ENCODE measurements at places on chromosomes 4 and X.

DNA sequence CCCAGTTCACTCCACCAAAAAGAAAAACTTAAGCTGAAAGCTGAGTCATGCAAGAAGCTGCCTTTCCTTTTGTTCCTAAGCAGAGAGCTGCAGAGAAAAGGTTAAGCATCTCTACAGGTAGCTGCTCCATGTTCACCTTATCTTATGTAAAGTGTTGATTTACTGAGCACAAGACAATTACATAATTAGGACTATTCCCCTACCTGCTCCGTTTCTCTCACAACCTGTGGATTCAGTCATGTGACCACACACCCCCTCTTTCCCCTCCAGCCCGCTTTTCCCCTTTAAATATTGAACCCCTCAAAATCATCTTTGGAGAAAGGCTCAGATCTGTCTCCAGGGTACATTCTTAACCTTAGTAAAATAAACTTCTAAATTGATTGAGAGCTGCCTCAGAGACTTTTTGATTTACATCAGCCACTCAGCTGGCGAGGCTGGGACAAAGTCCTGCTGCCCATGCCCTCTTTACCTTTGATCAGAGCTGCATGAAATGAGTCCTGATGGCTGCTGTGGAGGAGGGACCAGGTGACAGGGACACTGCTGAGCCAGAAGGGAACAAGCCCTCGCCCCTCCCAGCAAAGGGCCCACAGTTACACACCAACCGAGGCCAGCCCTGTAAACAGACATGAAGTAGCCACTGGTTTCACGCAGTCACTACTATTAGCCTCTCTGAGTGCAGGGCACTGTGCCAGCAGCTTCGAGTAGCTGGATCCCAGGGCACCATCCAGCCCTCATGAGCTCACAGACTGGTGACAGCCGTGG lies 53.9 kb upstream of the C4orf50 start:
- DNase-seq = peak; percentile 38

GRCh38 chr4:83599183-83599582 lies 63.3 kb downstream of the GPAT3 start:
- DNase-seq = peak; percentile 7

DNA sequence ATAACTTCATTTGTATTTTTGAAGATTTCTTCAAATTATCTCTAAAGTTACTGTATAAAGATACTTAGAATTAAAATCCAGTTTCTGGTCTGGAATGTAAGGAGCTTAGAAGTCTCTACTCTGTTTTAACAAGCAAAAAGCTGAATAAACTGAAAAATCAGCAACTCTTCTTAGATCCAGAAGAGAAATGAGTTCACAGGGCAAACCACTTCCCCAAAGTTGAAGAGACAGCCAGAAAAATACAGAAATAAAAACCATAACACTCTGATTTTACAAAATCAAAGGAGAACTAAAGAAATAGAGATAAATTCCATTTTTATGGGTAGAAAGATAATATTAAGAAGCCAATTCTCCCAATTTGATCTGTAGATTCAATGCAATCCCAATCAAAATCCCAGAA lies 1166.8 kb downstream of the ADGRL3 start:
- no peak for DNase-seq

DNA sequence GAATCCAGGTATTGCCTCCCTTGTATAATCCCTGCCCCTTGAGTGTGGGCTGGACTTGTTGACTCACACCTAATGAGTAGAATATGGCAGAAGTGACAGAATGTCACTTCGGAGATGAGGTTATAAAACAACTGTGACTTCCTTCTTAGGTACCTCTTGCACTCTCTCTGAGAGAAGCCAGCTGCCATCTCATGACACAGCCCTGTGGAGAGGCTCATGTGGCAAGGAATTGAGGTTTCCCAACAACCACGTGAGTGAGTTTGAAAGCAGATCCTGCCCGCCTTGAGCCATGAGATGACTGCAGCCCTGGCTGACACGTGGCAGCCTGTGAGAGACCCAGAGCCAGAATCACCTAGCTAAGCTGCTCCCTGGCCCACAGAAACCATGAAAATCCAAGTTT lies 13.5 kb downstream of the ASB11 start:
- peak; percentile 5 for DNase-seq

Data from NCI-H510A (cell line).